ENCODE measurements at places on chromosomes 16 and 17.

DNA sequence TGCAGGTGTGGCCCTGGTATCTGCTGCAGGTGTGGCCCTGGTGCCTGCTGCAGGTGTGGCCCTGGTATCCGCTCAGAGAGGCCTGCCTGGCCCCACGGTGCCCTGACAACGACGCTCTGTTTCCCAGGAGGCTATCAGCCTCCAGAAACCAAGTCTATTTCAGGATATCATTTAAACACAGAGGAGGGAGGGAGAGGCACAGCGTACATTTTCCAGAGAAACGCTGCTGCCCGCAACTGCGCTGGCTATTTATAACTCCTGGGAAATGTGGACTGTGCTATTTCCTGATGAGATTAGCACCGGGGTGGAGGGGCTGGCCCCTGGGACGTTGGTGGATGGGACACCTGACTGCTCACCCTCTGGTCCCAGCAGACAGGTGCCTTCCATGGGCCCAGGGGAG is 22.5 kb downstream of the TIMM22 start:
- DNase-seq = no peak

DNA sequence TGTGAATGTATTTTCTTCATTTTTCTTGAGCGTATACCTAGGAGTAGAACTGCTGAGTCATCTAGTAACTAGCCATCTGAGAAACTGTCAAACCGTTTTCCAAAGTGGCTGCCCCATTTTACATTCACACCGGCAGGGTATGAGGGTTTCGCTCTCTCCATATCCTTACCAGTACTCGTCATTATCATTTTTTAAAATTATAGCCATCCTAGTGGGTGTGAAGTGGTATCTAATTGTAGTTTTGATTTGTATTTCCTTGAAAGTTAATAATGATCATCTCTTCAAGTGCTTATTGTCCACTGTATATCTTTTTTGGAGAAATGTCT is 6.0 kb downstream of the RNF157 start:
- DNase-seq = no peak

- DNase-seq = no peak
Measured at GRCh38 chr16:21953541-21953902, 361 bp downstream of the UQCRC2 start.

DNA sequence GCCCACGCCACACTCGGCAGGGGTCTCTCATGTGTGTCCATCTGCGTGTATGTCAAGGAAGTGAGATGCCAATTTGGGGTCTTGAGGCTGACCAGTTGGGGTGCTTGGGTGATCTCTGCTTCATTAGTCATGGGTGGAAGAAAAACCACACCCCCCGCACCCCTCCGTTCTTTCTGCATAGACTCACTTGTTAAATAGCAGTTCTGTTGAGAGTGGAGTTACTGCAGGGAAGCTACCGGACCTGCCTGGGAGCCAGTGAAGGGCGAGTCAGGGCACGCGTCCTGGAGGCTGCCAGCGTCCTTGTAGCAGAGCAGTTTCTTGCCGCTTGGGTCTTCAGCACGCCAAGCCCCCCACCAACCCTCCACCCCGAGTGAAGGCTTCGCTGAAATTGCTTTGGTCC is 8.5 kb downstream of the SNN start:
- DNase-seq = no peak

Measured in HepG2 (cell line).